Stimulated activated CD4-positive, alpha-beta T cell treated with anti-CD3 and anti-CD28 coated beads, TNF-alpha, amount 100 ng/mL, for 4 hours (primary cell): ENCODE measurements at places on chromosomes 2 and 18.

GRCh38 chr18:6120820-6121279, 225.5 kb upstream of the TMEM200C start:
- DNase-seq = no peak

- DNase-seq = no peak
Observed at GRCh38 chr2:150282771-150283371, 204.6 kb downstream of the RND3 start.

DNA sequence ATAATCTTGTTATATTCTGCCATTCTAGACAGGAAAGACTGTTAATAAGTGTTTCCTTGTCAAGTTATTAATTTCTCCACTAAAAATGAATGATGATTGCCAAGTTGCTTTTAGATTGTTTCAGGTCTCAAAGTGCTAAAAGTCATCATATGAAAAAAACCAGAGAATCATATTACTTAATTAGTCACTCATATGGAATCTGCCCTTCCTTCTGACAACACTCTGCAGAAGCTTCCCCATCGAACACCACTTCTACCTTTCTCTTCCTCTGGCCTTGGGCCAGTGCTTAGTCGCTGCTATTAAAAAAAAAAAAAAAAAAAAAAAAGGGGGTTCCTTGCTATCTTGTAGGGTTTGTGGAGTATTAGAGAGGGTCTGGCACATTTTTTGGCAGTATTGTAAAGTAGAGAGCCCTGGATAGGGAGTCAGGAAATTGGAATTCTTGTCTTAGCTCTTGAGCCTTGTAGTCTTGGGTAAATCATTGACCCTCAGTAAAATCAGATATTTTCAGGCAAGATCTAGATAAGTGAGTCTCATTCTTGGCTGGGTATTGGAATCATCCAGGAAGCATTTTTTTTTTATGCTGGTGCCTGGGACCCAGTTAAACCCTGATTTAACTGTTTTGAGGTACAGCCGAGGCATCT, 141.7 kb upstream of the CCDC68 start:
- no peak for DNase-seq

DNA sequence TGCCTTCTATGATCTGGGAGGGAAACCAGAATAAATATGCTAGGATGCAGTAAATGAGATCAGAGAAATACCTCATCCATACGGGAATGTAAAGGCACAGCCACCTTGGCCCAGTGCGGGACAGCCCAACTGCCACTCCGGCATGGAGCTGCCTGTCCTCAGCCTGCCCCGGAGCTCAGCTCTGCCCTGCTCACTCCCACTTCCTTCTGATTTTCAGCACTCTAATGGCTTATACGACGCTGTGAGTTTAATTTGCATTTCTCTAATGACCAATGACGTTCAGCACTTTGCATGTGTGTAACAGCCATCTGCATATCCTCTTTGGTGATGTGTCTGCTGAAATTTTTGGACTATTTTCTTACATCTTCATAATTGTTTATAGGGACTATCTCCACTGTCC, 172.5 kb upstream of the RAB6C start:
- DNase-seq = no peak

- no peak for DNase-seq
Observed at GRCh38 chr2:98483257-98483861, 38.7 kb downstream of the INPP4A start.

DNA sequence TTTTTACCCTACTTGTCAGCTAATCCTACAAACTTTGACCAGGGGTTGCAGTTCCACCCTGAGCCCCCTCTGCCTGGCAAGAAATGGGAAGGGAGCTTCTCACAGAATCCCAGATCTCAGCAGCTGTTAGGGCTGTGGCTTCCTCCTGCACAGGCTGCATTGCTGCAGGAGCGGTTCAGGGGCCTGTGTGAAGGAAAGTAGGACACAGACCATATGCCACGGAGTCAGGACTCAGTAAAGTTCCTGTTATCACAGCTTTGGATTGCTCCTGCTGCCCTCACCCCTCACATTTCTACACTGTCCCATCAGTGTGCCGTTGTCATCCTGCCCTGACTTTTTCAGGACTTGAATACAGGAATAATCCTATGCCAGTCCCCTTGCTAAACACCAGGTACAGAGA, 62.8 kb upstream of the SP3 start:
- no peak for DNase-seq

GRCh38 chr2:96344011-96344410, 8.4 kb downstream of the NCAPH start:
- no peak for DNase-seq

GRCh38 chr2:239265681-239266433, 135.0 kb downstream of the HDAC4 start:
- no peak for DNase-seq

GRCh38 chr2:239715606-239716005, 309.5 kb downstream of the NDUFA10 start:
- DNase-seq = no peak

DNA sequence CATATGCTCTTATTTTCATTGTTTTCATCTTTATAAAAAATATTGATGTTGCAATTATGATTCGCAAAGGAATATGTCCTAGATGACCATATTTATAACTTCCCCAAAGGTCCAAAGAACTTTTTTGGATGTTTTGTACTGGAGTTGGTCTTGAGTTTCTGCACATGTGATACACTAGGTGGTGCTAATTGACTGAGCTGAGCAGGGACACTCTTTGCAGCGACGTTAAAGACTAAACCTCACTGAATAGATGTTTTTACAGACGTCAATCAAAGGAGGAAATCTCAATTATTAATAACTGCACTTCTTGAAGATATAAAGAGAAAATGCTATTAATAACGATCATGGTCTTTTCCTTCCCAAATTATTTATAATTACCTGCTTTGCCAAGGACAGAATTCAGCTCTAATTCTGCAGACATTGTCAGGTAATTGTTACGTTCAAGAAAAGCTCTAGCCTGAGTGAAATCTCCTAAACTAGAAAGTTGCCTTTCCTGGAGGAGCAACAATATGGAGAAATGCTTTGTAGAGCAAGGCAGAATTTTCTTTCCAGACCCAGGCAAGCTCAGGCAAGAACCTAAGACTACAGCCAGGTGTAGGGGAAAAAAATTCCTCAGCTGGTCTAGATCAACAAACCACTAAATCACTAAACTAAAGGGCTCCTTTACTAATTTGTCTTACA, 119.3 kb upstream of the RBBP8 start:
- no peak for DNase-seq

- no peak for DNase-seq
Observed at GRCh38 chr2:142038826-142039225, 92.0 kb downstream of the LRP1B start.

DNA sequence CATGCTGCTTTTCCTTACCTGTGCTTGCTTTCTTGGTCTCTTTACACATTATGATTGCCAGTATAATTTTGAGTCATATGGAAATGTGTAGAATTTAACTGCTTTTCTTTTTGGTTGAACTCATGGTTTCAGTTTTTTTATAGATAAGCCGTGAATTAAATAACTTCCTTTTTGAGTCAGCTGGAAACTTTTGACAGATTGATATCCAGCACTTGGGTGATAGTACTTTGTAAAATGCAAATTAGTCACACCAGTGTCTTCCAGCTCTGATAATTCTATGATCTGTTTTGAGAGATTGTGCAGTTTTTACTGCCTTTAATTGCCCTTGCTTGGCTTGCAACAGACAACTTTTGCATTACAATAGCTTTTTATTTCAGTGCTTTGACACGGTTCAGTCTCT, 86.4 kb downstream of the NCOA1 start:
- DNase-seq = no peak
